HFFc6 (cell line): ENCODE measurements at places on chromosomes 5 and 9.

DNA sequence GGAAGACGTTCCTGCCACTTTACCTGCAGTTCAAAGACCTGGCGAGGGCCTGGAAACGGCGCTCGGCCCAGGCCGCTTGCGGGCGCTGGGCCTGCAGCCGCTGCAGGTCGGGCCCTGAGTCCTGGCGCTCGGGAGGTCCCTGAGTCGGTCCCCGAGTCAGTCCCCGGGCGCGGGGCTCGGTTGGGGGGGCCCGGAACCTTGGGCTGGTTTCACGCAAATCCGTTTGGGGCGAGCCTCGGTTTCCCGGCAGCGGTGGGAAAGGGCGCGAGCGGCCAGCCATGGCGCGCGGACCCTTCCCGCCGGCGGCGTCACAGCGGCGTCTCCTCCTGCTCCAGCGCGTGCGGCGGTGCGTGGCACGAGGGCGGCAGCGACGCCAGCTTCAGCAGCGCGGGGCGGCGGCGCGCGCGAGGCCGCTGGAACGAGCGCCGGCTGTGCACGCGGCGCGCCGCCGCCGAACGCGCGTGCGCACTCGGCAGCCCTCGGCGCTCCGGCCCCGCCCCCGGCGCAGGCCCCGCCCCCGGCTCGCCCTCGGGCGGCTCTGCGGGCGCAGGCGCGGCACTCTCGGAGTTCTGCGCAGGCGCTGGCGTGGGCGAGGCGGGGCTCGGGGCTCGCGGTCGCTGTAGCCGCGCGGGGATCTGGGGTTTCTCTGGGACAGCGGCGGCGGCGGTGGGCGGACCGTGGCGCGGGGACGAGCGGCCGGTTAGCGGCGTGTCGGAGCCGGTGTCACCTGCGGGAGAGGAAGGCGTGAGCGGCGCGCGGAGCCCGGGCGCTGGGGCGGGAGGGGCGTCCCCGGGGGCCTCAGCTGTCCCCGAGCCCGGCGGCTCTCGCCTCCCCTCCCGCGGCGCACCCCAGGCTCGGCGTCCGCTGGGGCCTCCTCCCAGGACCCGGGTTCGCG is 29.9 kb downstream of the EXOC3 start:
- DNase-seq = peak; percentile 59

GRCh38 chr5:156237361-156237760 is 89.6 kb upstream of the SGCD start:
- no peak for DNase-seq

- DNase-seq = no peak
Observed at GRCh38 chr5:156589104-156589945, 260.8 kb upstream of the PPP1R2B start.

- DNase-seq = no peak
Observed at GRCh38 chr9:107438211-107439031, 51.1 kb downstream of the KLF4 start.

DNA sequence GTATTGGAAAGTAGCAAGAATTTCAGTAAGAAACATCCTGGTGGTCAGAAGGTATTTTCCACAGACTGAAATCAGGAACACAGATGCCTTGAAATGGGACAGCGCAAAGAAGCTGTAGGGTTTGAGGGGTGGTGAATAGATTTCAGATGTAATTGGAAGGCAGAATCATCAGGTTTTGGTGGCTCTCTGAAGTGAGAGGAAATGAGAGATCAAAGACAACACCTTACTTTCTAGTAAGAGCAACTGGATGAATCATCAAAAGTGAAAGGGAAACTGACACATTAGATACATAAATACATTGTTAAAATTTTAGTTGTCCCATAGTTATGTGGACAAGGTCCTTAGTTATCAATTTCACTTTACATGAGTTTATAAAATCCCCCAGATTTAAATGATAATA is 188.2 kb upstream of the SLC27A6 start:
- no peak for DNase-seq
